WERI-Rb-1 (cell line): ENCODE measurements at places on chromosomes 2 and 18.
A peak's percentile ranks its signal among the peaks of the same experiment; 100 is the strongest.

DNA sequence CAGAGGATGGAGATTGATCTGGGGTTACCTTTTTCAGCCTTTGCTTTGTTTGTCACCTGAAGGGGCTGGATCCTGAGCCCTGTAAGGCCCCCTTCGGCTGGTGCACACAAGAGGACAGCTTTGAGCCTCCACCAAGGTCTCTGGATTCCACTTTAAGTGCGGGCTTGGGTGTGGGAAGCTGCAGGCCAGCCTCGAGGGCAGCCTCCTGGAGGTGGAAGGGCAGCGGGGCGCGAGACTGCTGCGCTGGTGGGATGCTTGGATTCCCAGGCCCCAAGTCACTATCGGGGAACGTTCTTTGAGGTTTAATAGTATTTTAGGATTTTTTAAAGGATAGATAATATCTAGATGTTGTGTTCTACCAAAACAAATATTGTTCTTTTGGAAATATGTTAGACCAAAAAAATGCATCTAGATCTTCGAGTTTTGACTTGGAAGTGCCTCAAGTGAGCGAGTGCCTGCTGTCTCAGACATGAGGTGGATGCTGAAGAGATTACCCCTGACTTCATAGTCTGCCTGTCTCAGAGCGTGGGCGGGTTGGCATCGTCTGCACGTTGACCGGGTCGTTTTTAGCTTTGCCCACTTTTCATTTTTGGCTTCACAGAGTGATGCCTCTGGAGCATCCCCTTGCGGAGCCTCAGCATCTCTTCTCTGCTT, 113.8 kb downstream of the AGAP1 start:
- no peak for DNase-seq

DNA sequence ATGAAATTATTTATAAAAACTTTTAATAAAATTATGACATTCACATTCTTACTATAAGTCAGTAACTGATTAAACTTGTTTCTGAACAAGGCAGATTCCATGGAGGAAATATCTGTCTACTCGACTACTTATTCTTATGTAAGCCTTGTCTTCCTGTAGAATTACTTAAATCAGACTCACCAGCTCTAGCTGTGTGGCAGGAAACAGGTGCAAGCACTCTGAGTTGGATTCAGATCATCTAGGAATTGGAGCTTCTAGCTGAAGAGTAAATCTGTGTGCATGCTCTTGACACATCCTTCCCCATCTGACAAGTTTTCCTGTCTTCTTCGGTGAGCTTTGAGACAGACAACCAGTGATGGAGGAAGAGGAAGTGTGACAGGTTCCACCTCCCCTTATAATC, 284.7 kb downstream of the TRIB2 start:
- DNase-seq, result no peak

GRCh38 chr2:85600951-85601770, 1.3 kb downstream of the TMEM150A start:
- DNase-seq, result no peak

- peak; percentile 59 for DNase-seq
Measured at GRCh38 chr2:217650716-217651360, 352.0 kb downstream of the TNS1 start.

DNA sequence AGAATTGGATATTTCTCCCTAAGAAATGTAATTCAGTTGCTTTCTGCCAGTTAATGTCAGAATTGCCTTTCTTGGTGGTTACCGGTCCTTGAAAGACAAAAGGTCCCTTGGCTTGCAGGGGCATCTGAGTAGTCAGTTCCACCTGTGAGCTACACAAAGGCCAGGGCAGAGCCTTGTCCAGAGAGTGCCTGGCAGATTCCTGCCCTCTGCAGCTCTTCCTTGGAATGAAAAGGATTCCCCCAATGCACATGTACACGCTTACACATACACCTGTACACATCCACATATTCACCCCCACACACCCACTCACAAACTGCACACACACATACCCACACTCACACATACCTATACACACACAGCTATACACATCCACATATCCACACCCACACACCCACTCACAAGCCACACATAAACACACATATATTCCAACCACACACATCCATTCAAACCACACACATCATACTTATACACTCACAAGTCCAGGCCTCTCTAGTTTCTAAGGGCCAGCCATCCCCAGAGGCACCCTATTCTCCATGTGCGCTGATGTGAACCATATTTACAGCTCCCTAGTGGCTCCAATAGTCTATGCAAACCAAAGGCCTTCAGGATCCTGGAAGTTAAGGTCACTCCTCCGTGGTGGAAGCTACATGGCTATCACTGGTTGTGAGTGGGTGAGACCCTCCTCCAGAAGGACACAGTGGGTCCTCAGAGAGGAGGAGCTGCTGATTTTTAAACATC, 9.6 kb downstream of the CYRIA start:
- DNase-seq, result no peak

- DNase-seq, result no peak
Measured at GRCh38 chr2:7609556-7609955, 692.3 kb downstream of the RNF144A start.

DNA sequence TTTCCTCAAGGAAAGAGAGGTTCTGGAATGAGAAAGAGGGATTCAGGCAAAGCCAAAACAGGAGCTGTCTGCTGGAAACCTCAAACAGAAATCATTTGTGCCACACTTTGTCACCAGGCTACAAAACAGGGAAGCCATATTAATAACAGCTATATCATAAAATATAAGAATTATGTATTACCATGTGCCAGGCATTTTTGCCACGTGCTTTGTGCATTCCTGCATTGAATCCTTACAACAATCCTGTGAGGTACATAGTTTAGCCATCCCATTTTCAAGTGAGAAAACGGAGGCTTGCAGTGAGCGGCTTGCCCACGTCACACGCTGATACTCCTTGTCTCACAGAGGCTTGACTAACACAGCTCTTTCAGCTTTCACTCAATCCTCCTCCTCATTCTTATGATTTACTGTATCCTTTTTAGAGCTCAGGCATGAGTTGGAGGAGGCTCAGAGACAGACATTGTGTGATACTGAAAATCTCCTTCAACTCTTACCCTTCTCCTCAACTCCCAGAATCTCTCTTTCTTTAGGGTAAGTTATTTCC, 148.4 kb upstream of the MEX3C start:
- no peak for DNase-seq

GRCh38 chr2:213524164-213524563, 239.9 kb downstream of the SPAG16 start:
- DNase-seq, result no peak

DNA sequence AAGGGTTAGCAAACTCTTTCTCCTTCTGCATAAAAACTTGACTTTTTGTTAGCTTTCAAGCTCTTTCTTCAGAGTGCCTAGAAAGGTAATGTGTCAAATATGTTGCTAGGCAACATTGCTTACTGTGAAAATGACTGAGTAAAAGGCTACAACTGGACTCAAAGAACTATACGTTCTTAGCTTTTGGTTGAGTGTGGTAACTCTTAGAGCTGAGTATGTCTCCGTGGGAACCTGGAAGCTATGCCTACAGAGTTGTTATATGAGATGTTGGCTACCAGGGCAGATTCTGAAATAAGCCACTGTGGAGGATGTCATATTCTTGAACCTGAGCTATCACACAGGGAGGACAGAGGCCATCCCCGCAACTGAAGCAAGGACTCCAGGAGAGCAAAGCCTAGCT, 105.5 kb downstream of the ARL6IP6 start:
- DNase-seq, result no peak

- DNase-seq, result no peak
Measured at GRCh38 chr2:177010861-177011260, 201.7 kb upstream of the HNRNPA3 start.

DNA sequence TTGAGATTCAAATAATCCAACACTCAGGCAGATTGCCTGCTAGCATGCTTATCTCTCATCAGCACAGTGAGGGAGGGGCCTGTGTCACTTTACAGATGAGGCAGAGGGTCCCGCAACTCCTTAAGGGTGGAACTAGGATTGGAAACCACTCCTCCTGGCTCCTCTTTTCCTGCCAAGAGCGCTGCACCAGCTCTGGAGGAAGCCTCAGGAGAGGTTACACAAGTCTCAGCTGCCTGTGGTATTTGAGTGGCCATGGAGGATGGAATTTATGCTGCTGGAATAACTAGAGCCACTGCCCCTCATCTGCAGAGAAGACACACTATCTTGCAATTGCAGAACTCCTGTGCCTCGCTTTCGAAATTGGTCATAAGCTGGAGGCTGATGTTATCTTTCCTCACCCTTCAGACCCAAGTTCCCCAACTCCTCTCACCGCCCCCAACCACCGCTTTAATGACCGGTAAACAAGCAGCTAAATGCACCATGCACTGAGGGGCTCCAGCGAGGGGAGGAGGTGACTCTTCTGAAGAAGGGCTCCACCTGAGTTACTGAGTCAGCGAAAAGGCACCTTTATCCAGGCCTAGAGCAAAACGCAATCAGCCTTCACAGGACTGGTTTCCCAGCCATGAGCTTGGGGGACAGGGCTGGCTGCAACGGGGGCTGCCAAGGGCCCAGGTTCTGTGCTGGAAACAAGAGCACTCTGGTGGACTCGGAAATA, 245.8 kb downstream of the SOX11 start:
- DNase-seq, result no peak

GRCh38 chr2:138689705-138690104, 90.5 kb downstream of the NXPH2 start:
- no peak for DNase-seq

DNA sequence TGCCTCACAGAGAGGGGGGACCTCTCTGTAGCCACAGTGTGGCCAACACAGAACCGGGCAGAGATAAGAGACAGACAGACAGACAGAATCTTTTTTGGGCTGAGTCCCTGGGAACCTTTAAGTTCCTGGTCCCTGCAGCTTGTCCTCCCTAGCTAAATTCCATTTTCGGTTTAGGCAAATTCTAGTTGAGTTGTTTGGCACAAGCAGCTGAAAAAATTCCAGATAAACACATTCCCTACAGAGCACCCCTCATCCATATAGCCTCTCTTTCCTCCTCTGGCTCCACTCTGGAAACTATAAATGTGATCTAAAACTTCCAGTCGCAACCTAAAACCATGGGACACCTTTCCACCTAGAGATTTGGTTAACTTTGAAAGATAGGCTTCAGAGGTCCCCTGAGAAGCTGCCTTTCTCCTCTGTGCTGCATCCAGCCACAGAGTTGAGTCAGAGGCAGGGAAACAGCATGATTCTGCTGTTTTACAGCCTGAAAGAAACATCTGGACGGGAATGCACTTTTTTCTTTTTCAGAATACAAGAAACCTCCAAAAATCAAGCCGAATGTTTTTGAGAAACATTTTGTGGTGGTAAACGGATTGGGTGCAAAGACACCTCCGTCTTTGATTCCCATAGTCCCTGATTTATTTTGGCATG, 30.9 kb downstream of the SLC4A3 start:
- no peak for DNase-seq
